Activated CD4-positive, alpha-beta T cell treated with anti-CD3 and anti-CD28 coated beads for 24 hours (primary cell): ENCODE measurements at places on chromosomes 1 and 21.

GRCh38 chr1:82555501-82555900, 754.8 kb downstream of the ADGRL2 start:
- DNase-seq = no peak

GRCh38 chr1:81424061-81424460, 376.7 kb upstream of the ADGRL2 start:
- DNase-seq = no peak

- no peak for DNase-seq
Observed at GRCh38 chr1:83574791-83575190, 424.1 kb downstream of the TTLL7 start.

DNA sequence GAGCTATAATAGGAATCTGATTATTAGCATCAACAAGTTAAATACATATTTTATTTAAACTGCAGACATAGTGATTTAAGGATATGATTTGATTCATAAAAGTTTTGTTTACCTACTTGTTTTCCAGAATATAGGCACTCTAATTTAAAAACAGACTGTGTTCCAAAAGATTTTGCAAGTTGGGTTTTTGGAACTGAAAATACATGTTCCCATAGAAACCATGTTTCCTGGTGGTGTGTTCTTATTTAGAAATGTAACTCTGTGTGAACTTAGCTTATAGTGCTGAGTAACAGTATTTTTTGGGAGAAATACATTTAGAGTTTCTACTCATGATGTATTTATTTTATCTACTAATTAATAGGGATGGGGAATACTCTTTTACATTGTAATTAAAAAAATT, 21.8 kb downstream of the USP25 start:
- no peak for DNase-seq
